ENCODE measurements at places on chromosomes 13 and 19.

DNA sequence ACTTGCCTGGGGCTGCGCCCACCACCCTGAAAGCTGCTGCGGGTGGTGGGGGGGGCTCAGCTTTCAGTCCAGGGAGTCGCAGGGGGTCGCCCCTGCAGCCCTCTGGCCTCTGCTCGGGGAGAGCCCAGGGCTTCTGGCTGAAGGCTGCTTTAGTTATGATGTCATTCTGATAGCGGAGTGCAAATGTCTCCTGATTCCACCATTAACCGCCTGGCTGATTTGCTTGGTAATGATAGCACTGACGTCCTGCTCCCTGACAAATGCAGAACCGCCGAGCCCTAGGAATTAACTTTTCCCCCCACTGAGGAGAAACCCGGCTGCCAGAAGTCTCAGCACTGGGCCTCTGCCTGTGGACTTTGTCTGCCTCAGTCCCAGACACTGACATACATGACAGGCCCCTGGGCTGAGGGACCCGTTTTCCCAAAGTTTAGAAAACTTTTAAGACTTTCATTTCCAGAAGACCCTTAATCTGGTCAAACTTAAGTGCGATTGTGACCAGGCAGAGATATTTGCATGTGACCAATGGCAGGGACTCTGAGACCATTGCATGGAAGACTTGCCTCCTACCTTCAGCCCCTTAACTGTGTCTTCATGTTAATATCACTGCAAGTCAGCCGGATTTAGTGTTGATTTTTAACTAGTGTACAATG, 142.5 kb upstream of the ZNF536 start:
- DNase-seq, result no peak

GRCh38 chr19:38711726-38712153, 32.5 kb downstream of the CAPN12 start:
- DNase-seq, result no peak

- DNase-seq, result no peak
Observed at GRCh38 chr19:13226983-13227382, 76.8 kb downstream of the IER2 start.

GRCh38 chr13:70336866-70337265, 228.6 kb upstream of the KLHL1 start:
- no peak for DNase-seq

DNA sequence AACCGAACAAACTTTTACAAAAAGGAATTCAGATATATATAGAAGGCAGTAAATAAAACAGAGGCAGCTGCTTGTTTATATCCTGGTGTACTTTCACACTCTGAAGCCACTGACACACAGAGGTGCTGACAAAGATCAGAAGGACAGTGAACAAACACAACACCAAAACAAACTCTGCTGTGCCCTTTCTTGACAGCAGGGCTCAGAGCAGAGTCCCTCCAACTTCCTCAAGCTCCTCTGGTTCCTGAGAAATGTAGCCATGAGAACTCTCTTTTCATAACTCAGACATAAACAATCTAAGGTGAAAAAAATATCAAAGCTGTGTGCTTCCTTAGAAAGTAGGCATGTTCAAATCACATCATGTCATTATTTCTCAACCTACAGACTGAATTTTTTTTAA, 1052.8 kb upstream of the SPRY2 start:
- no peak for DNase-seq

- DNase-seq, result no peak
Observed at GRCh38 chr19:9916719-9917118, 19.6 kb downstream of the OLFM2 start.

GRCh38 chr19:27392027-27392632, 1820.8 kb downstream of the UQCRFS1 start:
- DNase-seq, result no peak

DNA sequence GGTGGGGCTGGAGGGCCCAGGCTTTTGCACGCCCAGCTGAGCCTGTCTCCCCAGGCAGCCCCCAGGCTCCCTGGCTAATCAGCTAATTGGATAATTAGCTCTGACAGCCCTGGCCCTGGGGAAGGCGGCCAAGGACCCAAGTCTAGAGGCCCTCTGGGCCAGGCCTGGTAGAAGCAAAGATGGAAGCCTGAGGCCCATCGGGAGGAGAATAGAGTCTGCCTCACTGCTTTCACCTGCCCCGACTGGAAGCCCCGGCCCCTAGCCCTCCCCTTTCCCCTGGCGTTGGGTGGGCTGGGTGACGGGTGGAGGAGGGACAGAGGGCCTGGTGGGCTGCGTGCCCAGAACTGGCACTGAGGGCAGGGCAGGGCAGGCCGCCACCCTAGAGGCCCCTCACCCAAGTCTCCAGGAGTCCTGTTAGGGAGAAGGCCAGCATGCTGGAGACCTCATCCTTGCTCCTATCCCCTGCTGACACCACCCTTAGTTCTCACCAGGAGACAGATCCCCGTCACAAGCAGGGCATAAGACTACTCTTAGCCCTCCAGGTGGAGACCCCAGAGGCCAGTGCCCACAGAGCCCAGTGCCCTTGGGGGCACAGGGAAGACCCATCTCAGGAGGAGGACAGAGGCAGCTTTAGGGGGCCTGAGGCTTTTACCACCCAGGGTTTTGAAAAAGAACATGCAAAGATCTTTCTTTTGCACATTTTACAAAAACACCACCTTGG, 12.0 kb downstream of the LYL1 start:
- no peak for DNase-seq

DNA sequence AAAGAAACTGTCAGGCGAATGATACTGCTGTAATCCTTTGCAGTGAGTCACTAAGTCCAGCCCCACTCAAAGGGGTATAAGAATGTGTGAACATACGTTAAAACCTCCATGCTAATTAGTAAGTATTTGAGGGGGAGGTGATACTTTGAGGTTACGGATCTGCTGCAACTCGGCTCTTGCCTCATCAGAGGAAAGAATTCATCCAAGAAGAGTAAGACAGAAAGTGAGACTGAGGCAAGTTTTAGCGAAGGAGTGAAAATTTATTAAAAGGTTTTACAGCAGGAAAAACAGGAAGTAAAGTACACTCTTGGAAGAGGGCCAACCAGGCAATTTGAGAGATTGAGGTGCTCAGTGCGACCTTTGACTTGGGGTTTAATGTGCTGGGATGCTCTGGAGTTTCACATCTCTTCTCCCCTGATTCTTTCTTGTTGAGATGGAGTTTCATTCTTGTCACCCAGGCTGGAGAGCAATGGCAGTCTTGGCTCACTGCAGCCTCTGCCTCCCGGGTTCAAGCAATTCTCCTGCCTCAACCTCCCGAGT, 9.8 kb downstream of the CLEC4M start:
- peak; percentile 41 for DNase-seq

DNA sequence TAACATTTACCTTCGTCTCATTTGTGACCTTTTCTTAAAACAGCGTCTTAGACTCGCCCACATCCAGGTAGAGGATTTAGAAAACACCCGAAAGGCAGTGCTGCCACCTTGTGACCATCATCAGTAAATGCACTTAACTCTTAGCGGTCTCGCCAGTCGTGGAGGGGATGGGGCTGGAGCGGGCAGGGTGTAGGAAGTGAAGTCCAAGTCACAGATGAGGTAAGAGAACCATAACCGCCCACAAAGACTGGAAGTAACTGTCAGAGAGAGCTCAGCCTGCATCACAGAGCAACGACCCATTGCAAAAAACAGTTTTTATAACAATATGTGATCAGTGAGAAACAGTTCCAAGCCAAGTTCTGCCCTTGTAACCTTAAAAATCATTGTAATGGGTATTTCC, 10.7 kb upstream of the CEACAM3 start:
- peak; percentile 87 for DNase-seq

DNA sequence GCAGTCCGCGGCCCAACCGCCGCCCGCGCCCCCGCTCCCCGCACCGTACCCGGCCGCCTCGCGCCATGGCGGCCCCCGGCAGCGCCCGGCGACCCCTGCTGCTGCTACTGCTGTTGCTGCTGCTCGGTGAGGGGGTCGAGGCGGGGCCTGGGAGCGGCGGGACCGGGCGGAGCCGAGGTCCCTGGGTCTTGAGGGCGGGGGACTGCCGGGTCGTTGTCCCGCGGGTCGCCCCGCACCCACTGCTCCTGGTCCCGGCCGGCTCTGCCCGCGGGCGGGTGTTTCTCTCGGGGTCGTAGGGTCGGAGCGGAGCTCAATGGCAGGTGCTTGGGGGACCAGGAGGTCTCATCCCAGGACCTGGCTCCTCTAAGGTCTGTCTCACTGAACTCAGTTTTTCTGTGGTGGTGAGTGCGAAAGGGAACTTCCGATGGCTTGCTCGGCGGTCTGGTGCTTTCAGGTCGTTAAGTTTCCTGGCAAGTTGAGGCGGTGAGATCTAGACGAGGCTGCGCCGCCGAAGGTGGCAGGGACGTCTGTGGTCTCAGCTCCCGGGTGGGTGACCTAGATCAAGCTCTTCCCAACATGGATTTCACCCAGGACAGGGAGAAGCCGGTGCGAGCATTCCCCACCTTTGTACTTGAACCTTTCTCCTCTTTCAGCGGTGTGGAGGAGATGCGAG, 467 bp downstream of the LAMP1 start:
- peak; percentile 64 for DNase-seq

GRCh38 chr13:74062933-74063332, 71.3 kb downstream of the KLF12 start:
- peak; percentile 87 for DNase-seq

DNA sequence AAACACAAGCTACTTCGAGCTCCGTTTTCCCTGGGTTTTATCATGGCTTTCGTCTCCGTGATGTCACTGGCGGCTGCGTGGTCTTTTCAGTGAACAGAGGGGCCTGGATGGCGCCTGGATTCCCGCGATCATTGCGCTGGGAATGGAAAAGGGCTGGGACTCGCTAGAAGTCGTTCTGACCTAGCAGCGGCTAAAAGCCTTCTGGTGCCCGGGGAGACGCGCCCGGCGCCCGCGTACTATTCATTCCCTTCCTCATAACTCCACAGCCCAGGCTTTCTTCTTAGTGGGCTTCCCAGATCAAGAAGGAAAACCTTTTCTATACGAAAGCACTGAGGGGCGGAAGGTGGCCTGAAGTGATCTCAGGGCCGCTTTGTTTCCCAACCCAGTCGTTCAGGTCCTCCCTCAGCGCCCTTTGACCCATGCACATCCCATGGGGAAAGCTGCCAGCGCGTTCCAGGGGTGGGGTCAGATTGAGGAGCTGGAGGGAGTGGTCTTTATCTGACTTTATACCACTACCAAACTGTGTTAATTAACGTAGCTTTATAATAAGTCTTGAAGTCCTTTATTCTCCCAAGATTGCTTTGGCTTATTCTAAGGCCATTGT, 96.6 kb downstream of the ELF1 start:
- DNase-seq, result peak; percentile 21

DNA sequence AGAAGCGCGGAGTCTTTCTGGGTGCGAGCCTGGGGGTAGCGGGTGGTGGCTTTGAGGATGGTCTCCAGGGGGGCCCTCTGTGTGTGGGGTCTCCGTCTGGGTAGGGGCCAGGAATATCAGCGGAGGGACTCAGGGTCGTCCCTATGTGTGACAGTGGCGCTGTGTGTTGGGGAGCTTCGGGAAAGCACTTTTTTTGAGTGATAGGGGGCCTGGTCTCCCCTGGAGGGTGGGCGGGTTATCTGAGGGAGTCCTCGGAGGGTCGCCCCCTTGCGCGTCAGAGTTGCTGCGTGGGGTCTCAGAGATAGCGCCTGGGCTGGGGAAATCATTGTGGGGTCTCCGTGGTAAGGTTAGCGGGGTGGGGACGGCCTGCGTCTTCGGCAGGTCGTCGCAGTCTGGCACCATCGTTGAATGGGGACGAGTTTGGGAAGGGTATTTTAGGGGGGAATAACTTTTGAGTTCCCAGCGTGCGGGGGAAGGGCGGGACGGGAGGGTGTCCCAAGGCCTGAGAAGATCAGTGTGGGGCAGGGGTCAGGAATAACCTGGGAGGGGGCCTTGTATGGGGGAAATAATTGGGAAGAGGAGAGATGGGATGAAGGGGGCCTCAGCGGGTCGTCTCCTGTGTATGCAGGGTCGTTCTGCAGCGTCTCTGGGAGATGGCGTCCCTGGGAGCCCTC, 857 bp downstream of the IER2 start:
- DNase-seq, result peak; percentile 49

- no peak for DNase-seq
Observed at GRCh38 chr19:45761714-45762113, 7.3 kb downstream of the SIX5 start.

DNA sequence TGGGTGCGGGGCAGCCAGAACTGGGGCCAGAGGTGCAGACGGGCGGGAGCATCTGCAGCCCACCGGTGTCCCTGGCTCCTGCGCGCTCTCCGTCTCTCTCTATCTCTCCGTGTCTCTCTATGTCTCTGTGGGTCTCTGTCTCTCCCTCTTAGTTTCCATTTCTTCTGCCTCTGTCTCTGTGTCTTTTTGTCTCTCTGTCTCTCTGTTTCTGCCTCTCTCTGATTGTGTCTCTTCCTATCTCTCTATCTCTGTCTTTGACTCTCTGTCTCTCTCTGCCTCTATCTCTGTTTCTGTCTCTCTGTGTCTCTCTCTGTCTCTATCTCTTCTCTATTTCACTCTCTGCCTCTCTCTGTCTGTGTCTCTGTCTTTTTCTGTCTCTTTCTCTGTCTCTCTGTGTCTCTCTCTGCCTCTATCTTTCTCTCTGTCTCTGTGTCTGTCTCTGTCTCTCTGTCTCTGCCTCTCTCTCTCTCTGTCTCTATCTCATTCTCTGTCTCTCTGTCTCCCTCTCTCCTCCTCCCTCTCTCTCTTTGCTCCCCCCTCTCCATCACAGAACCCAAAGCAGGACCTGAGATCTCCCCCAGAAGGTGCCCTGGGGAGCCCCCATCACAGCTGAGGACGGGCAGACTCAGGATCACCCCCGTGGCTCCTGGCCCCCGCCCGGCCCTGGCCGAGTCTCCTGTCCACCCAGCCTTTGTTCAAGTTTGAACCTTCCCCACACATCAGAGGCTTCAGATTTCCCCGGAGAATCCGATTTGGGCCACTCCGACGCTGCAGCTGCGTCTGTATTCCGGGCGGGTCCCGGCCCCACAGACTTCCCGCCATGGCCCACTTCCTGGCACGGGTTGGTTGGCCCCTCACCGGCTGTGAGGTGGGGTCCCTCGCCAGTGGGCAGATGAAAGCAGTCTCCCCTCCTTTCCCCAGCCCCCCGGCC, 48.6 kb upstream of the TCF3 start:
- no peak for DNase-seq

GRCh38 chr13:81488021-81488420, 1147.1 kb upstream of the SPRY2 start:
- DNase-seq, result no peak

- DNase-seq, result no peak
Observed at GRCh38 chr13:112807653-112808376, 118.0 kb downstream of the ATP11A start.

DNA sequence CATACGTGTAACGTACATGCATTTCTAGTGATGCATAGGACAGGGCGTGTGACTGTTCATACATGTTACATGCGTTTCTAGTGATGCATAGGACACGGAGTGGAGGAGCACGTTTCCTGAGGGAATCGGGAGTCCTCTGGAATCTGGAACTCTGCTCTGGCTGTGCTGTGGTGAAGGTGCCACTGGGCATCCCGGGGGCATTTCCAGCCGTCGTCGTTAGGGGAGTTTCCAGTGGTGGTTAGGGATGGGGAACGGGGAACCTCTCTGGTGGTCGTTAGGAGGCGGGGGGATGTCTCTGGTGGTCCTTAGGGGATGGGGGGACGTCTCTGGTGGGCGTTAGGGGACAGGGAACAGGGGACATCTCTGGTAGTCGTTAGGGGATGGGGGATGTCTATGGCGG, 209.6 kb upstream of the SOX1 start:
- no peak for DNase-seq

Measured in NAMALWA (cell line).